ENCODE measurements at places on chromosomes 7 and 10.

DNA sequence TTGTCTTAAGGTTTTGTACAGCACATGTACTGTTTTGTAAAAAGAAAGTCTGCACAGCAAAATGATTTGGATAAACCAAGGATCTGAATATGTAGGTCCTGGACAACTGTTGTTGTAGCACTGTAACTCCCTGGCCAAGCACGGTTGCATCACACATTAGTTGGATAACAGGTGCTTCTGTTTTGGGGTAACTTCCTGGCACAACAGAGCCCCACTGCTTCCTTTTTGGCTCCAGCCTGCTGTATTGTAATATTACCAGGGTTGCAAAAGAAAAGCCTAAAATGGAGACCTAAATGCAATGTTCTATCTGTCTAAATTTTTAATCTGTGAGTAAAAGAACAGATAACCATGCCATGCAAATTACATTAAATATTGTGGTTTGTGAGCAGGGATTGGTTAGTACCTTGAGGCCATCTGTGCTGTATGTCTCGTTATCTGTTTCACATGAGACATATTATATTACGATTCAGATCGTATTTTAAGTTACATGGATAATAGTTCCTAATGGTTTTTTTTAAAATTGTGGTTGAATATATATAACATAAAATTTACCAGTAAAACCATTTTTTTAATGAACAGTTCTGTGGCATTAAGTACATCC lies 27.5 kb upstream of the WAC start:
- no peak for DNase-seq

- DNase-seq: no peak
Measured at GRCh38 chr7:111113263-111114017, 22.5 kb downstream of the LRRN3 start.

GRCh38 chr7:123752534-123752933 lies 3.7 kb upstream of the WASL start:
- no peak for DNase-seq

DNA sequence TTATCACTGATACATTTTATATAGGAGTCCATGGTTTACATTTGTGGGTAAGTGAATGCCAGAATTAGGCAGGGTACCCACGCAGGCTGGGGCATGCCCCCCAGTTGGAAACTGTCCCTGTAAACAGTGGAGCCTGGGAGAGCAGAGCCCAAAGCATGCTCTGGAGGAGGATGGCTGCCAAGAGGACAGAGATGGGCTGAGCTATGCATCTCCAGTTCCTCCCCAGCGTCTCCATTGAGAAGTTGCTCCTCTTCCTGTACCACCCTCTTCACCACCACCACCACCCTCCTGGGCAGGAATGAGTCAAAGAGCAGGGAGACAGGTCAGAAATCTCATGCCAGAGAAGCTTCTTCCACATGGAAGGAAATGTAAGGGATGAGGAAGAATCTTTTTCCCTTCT lies 67.7 kb upstream of the KMT2E start:
- DNase-seq: no peak

DNA sequence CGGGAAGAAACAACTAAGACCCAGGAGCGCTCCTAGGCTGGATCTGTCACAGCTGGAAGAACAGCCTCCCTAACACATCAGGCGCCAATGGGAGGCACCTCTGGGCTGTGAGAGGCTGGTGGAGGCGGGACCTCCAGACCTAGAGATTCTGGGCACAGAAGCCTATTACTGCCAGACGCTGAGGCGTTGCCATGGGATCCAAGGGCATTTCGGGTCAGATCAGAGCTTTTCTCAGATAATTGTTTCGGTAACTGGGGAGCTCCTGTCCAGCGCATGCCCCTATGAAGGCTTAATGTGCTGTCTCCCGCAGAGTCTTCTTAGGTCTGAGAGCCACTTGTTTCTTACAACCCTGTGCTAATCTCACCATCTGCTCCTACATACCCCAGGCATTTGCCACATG lies 339.2 kb downstream of the ZNF716 start:
- DNase-seq: no peak

DNA sequence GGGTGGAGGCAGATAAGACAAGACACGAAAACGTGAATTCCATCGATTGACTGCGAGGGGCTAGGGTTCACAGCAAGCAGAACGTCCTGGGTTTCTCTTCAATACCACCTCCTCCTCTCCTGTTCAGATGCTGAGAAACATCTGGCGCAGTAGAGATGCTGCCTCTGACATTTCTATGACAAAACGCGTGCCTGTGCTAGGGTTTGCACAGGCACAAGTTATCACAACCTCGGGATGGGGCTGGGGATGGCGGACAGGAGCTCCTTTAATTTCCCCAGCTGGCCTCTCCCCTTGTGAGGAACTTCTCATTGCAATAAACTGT lies 99.8 kb upstream of the SVIL start:
- no peak for DNase-seq

DNA sequence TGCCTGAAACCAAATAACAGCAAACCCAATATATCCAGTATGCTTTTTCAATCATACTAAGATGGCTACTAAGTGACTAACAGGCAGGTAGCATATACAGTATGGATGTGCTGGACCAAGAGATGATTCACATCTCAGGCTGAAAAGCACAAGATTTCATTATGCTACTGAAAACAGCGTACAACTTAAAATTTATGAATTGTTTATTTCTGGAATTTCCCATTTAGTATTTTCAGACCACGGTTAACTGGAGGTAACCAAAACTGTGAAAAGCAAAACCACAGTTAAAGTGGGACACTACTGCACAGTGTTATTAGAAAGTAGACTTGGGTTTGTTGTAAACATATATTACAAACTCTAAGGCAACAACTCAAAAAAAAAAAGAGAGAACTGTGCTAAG lies 91.5 kb downstream of the KMT2C start:
- no peak for DNase-seq

DNA sequence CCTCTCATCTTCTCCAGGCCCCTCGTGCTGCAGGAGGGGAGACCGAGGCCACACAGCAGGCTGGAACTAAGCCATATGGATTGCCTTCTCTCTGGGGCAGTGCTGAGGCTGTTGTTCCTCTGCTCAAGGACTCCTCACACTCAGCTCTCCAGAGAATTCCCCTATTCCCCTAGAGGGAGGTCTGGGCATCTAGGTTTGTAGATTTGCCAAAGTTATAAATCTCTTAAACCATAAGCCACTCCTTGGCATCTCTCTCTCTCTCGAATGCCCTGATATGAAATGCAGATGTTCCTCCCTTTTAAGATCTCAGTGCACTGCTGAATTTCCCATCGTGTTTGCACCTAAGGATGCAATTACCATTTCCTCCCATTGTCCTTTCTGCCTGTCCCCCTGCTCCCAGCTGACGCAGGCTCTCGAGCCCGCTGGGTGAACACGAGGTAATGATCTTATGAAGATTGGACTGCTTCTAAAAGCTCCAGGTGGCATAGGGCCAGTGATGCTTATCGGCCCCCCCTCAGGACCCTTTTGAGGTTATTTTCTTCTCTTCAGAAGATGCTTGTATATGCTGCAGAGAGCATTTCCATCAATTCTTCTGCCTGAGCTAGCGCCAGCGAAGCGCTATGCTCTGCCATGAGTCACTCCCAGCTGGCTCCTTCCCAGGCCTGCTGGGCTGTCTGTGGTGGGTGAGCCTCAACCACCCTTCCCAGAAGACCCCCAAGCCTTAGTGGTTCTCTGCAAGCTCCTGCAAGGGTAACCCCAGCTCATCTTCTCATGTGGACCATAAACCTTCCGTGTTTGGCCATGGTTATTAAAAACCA lies 41.6 kb upstream of the AQP1 start:
- no peak for DNase-seq

Data from HEK293T (cell line).